ENCODE measurements at places on chromosomes 2 and 18.

DNA sequence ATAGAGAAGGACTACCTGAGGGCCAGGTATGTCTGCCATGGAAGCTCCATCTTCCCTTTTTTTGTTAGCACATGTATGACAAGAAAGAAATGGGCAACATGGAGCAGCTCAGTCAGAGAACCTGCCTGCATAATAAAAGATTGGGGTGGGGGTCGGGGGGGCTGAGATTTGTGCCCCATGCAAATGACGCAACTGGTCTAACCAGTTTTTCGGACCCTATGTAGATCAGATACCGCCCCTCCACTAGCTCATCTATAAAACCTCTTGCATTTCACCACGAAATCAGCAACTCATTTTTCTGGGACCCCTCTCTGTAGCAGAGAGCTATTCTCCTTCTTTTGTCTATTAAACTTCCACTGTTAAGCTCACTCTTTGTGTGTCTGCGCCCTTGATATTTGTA, 657.2 kb downstream of the ERBB4 start:
- peak; percentile 19 for DNase-seq

- DNase-seq = no peak
Measured at GRCh38 chr2:66846887-66847286, 412.0 kb downstream of the MEIS1 start.

DNA sequence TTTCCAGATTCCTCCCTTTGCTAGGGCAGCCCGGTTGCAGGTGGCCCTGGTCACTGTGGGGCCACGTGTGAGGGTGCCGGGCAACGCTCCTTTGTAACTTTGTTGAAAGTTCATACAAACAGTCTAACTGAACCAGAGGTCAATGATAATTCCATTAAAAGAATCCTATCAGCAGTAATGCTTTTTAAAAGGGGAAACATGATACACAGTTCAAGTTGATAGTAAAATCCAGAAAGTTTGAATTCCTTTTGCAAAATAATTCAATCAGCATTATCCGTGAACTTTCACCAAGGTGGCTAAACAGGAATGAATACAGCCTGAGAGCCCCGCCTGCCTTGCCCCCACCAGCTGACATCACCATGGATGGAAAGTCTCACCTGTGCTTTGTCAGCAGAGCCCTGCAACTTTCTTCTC, 166.2 kb downstream of the ACKR3 start:
- DNase-seq = no peak

DNA sequence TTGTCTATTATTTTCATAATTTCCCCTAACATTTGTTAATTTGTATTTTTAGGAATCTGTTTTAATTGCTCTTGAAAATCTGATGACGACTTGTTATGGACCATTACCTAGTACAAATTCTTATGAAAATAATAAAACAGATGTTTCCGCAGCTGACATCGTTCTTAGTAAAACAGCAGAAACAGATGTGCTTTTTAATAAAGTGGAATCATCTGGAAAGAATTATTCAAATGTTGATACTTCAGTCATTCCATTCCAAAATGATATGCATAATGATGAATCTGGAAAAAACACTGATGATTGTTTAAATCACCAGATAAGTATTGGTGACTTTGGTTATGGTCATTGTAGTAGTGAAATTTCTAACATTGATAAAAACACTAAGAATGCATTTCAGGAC, 69.9 kb downstream of the PMS1 start:
- no peak for DNase-seq

DNA sequence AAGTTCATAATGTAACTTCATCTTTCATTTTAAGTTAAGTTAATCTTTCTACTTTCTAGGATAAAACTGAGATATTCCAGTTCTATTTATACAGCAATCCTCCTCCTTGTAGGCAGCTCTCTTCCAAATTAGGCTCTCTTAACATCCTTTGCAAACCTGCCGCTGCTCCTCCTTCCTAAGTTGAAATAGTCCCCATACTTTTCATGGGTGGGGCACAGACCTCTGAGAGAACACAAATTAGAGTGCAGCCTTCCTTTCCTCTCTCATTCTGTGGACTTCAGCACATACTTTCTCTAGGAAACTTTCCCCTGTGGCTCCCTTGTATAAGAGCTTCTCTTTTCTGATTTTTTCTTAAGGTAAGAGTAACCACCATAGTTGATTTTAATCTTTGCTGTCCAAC, 28.3 kb downstream of the TWSG1 start:
- DNase-seq = no peak

DNA sequence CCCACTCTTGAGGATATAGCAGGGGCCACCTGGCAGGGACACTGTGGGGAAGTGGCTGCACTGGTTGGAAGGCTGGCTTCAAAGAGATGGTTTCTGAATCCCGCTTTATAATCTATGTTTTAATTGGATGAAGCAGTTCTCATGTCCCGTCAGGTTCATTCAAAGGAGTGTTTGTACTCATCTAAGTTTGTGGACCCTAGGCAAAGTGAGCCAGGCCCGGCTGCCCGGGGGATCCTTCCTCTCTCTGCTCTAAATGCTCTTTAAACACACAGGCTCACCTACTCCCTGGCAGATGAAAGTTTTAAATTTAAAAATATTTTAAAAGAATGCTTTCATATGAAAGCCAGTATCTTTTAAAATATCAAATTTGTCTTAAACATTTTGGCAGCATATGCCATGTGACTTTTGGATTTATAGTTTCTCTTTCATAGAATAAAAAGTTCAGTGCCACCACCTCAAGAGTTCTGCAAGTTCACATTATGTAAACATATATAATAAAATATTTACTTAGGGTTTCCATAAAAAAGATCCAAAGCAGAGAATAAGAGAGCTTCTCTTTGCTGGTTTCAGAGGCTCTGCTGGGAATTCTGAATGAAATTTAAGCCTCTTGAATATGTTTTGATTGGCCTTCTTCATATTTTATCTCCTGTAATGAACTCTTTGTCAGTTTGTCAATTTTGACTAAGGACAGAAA, 143.5 kb upstream of the ALPP start:
- DNase-seq = no peak

DNA sequence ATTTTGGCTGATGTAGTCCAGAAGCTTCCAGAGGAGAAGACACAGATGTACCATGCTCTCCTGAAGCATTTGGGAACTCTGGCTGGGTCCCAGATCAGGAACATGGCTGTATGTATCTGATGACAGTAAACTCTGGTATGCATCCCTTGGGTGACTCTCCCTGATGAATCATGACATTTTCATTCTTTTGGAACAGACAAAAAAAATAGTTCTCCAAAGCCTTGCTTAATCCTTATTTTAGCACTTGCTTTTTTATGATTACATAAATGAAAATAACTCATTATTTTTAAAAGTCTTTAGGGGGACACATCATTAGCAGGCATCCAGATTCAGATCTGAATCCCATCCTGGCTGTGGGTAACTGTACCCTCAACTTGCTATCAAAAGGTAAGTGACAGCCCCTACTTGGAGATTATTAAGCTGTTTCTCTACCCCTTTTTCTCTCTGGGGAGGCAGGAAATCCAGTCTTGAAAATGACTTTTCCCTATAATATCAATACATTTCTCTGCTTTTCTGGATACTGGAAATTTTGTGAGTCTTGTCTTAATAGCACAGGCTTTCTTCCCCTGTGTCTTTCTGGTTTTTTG, 23.3 kb downstream of the AOX1 start:
- DNase-seq = no peak

DNA sequence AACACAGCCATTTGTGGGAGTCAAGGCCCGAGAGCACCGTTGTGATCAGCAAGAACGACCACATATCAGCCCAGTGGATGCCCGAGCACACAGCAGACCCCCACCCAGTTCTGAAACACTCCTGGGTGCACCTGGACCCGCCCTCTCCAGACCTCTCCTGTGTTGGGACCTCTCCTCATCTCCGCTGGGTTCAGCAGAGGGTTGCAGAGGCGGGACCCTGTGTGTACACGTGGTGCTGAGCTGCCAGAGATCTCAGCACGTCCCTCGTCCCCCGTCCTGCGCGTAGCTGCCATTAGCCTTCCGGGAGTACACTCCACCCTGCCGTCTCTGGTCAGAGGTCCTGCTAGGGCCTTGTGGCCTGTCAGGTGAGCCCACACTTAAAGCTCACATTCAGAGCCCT, 51.7 kb downstream of the ADI1 start:
- no peak for DNase-seq

DNA sequence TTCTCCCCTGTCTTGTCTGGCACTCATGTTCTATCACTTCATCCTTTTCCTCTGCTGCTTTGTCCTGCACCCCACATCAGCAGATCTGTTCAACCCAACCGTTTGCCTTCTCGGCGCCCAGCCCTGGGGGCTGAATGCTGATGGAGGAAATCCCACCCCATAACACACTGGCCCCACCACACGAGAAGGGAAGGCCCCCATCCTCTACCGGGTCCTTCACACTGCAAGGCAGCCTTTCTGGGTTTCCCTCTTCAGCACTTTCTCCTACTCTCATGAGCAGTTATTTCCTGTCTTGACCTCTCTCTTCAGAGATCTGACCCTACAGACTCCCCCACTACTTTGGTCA, 227.4 kb downstream of the ATAD2B start:
- DNase-seq = no peak

GRCh38 chr18:31773774-31774476, 13.2 kb upstream of the SLC25A52 start:
- DNase-seq = no peak

GRCh38 chr2:30627151-30627550, 180.1 kb downstream of the CAPN13 start:
- no peak for DNase-seq

DNA sequence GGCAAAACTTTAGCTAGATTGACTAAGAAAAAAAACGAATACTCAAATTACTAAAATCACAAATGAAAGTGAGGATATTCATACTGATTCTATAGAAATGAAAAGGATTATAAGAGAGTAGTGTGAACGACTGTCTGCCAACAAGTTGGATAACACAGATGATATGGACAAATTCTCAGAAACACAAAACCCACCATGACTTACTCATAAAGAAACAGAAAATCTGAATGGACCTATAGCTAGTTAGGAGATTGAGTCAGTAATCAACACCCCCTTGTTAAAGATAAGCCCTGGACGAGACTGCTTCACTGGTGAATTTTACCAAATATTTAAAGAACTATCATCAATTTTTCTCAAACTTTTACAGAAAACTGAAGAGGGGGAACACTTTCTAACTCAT, 108.8 kb upstream of the TMEM200C start:
- DNase-seq = no peak

DNA sequence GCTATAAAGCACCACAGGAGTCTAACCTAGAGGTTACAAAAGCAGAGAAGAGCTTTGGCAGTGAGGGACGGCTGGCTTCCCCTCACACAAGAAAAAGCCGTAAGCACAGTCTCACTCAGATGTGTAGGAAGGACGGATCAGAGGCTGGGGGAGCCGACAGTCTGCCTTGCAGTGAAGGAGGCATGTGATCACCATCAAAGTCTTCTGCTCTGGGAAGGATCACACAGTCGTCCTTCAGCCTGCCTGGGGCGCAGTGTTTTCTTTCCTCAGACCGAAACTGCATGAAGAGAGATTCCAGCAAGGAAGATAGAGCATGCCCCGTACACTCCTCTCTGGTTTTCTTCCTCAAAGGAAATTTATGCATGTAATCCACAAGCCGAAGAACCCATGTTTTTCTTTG, 24.1 kb downstream of the GATA6 start:
- DNase-seq = no peak

DNA sequence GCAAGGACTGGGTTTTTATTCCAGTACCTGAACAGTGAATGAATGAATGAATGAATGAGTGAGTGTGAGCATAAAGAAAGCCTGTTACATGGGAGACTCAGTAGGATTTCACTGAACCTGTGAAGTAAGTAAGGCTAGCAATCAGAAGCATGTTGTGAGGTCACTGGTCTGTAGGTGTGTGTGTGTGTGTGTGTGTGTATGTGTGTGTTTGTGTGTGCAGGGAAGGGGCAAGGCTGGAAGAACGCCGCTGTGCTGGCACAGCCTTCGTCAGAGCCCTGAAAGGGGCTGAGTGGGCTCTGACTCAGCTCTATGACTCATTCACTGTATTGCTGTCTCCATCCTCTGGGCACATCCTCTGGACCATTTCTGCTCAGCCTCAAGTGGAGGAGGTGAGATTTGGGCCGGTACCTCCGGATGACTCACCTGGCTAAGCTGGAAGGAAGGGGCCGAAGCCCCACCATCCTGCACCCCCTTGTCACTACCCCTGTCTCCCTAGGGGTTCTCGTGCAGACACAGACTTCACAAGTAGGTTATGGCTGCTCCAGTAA, 51.4 kb upstream of the MRPL33 start:
- DNase-seq = no peak

DNA sequence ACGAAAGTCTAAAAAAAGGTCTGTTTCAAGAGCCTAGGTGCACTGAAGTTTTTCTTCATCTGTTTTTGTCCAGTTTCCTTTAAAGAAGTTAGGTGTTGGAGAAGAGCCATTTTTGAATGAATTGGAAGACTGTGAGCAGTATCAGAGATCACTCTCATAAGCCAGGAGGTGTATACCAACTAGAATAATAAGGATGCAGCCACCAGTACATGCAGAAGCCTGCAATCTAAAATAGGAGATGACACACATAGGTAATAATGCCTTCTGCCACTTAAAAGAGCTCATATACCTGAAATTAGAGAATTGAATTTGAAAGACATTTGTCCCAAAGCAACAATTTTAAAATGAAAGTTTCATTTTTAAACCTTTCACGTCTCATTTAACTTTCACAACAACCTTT, 81.7 kb downstream of the RBMS1 start:
- no peak for DNase-seq

DNA sequence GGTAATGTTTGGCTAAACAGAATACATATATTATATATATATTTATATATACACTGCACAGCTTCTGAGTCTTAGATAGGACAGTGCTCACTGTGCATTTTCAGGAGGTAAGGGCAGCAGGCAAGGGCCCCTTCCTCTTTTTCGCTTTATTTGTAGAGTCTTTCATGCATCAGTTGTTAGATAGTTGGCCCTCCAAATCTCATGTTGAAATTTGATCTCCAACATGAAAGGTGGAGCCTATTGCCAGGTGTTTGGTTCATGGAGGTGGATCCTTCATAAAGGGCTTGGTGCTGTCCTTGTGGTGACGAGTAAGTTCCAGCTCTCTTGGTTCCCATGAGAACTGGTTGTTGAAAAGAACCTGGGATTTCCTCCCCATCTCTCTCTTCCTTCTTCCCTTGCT, 48.1 kb downstream of the TSN start:
- DNase-seq = no peak

- DNase-seq = no peak
Measured at GRCh38 chr2:3762771-3763447, 59.5 kb downstream of the DCDC2C start.

GRCh38 chr2:25104736-25105135, 62.9 kb downstream of the EFR3B start:
- no peak for DNase-seq

All from NCI-H1048 (cell line).